ENCODE measurements at places on chromosomes 1 and 21. TPM values are rescaled to one million over a fixed set of nuclear protein-coding genes. Genes with fewer than 3 reads are reported as not detected.

Gene FBLIM1
- total RNA-seq = not detected

Gene IL19
- total RNA-seq = not detected

Gene ADAMTS1
- total RNA-seq = not detected

Gene GRIK3
- total RNA-seq = not detected

Data from activated CD4-positive, alpha-beta T cell treated with anti-CD3 and anti-CD28 coated beads for 36 hours (primary cell).